Cardiac septum (tissue), 1 donor: ENCODE measurements at places on chromosomes 1 and 21. TPM values are rescaled to one million over a fixed set of nuclear protein-coding genes. Genes with fewer than 3 reads are reported as not detected.
A peak's percentile ranks its signal among the peaks of the same experiment; 100 is the strongest.

The CHIT1 gene
- total RNA-seq, result not detected

The ANKRD65 gene
- 1.8 TPM for total RNA-seq

The ZNF683 gene
- not detected for total RNA-seq

The SLC22A15 gene
- 9.8 TPM for total RNA-seq

The GJA5 gene
- total RNA-seq, result 9.9 TPM

The NSL1 gene
- total RNA-seq, result 27.0 TPM

The FLG2 gene
- total RNA-seq, result not detected

The CACNA1E gene
- 0.24 TPM for total RNA-seq

DNA sequence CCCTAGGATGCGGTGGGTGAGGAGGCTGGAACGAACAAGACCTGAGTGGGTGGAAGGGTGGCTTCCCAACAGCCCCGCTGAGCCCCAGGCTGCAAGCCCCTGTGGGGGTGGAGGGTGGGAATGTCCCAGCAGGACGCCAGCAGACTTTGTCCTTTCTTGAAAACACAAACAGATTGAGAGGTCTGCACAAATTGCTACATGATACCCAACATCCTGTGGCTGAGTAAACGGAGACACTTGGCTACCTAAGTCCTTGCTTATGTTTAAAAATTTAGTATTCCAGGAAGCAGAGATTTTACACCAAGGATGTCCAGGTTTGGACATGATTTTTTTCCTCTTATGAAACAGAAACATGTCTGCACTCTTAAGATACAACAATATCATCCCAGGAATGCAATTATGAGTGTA, 11.8 kb upstream of the F3 start:
- no peak for DNase-seq

DNA sequence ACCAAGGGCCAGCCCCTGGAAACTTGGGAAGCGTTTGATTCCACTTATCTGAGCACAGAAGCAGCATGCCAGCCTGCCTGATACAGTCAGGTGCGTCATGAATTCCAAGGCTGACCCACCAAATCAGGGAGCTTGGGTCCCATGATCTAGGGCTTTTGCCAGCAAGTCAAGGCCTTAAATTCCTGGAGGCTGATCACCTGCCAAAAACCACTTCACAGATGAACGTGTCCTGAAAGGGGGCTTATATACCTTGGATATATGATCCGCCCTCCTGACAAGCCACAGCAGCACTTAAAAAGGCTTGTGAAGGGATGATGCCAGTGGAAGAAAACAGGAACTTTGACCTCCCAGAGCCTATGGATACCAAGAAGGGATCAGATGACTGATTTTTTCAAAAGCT, 24.0 kb upstream of the CLIC6 start:
- DNase-seq, result no peak

- no peak for DNase-seq
These were observed 42.5 kb upstream of the C1orf174 start for GRCh38 chr1:3942416-3943122.

- DNase-seq, result no peak
These were observed 250.0 kb upstream of the ADGRL2 start for GRCh38 chr1:81550753-81551152.

DNA sequence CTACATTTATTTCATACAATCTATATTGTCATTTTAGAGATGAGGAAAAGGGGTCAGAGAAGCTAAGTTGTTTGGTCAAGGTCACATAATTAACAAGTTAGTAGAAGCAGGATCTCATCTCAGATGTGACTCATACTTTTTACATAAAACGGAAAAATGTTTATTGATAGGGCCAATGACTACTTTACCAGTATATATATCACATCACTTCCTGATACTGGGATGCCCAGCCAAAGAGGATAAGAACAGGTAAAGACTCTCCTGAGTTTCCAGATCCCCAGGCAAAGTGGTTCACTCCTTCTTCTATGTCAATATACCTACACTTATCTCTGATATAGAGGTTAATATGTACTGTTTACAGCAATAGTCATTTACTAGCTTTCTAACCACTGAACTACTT, 21.0 kb downstream of the YIPF1 start:
- DNase-seq, result no peak

GRCh38 chr1:216749232-216749631, 26.0 kb upstream of the ESRRG start:
- no peak for DNase-seq

DNA sequence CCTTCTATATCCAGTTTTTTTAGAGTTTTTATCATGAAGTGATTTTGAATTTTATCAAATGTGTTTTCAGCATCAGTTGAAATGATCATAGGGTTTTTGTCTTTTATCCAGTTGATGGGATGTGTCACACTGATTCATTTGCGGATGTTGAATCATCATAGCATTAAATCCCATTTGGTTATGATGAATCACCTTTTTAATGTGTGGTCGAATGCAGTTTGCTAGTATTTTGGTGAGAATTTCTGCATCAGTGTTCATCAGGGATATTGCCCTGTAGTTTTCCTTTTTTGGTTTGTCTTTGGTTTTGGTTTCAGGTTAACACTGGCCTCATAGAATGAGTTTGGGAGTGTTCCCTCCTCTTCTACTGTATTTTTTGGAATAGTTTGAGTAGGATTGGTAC, 80.3 kb downstream of the DIRAS3 start:
- DNase-seq, result no peak

- DNase-seq, result no peak
These were observed 11.3 kb downstream of the MRAP start for GRCh38 chr21:32309906-32310460.

GRCh38 chr1:223425550-223425949, 32.3 kb downstream of the CCDC185 start:
- DNase-seq, result no peak

GRCh38 chr1:213650603-213651002, 337.2 kb upstream of the PROX1 start:
- DNase-seq, result no peak

DNA sequence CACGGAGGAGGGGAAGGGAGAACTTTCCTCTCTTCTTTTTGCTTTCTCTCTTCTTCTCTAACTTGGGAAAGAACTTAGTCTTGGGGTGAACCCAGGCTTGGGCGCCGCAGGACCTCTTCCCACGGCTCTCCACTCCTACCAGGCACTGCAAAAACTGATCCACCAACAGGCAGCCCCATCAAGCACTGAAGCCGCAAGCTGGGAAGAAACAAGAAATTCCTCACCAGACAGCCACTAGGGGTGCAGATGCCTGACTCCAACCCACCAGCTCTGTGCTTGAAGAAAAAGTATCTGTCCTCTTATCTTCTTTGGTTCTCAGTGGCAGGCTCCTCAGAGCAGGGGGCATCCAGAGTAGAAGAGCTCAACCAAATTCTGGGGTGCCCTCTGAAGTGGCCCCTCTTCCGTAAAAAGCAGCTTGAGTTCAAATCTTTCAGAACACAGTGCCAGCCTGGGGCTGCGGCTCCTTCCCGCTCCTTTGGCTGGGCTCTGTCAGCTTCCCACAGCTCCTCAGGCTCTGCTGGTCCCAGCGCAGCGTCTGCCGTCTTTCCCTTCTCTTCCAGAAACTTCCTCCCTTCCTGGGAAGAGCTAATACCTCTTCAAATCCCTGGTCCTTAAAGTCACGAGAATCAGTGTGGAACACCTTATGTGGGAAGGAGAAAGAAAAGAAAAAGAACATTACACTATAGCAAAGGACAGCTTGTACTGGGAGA, 2.4 kb downstream of the SLC41A1 start:
- DNase-seq, result no peak

DNA sequence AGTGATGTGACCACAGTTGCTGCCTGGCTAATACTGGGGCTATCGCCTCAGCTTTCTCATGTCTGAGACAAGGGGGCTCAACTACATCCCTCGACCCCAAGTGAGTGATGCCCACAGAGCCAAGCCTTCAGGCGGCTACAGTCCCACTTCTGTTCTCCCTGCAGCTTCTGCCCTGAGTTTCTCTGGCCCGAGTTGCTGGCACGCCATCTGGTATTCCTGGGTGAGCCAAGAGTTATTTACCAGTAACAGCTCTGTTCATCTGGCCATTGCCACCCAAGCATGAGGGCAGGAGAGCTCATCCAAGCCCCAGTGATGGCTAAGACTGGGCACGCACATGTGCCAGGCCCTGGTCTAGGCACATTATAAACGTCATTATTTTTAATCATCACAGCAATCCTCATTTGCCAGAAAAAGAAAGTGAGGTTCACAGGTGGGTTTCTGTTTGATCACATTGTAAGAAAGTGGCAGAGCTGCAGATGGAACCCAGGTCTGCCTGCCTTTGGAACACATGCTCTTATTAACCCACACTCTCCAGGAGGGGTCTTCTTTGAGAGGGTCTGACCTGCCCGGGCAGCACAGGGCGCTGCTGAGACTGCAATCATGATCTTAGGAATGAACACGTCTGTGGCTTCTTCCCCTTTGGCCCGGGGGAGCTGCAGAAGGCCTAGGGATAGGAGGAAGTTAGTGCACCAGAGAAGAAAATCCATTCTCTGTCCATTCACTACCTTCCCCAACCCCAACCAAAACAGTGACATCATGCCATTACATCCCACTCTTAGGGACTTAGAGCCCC, 27.5 kb downstream of the KCND3 start:
- DNase-seq, result no peak

GRCh38 chr1:88877382-88877825, 14.0 kb downstream of the GTF2B start:
- DNase-seq, result no peak

GRCh38 chr1:17829579-17829978, 74.4 kb downstream of the ACTL8 start:
- peak; percentile 86 for DNase-seq

GRCh38 chr1:230163719-230164118, 96.7 kb downstream of the GALNT2 start:
- DNase-seq, result no peak

GRCh38 chr1:76187436-76187835, 112.9 kb downstream of the ST6GALNAC3 start:
- no peak for DNase-seq

DNA sequence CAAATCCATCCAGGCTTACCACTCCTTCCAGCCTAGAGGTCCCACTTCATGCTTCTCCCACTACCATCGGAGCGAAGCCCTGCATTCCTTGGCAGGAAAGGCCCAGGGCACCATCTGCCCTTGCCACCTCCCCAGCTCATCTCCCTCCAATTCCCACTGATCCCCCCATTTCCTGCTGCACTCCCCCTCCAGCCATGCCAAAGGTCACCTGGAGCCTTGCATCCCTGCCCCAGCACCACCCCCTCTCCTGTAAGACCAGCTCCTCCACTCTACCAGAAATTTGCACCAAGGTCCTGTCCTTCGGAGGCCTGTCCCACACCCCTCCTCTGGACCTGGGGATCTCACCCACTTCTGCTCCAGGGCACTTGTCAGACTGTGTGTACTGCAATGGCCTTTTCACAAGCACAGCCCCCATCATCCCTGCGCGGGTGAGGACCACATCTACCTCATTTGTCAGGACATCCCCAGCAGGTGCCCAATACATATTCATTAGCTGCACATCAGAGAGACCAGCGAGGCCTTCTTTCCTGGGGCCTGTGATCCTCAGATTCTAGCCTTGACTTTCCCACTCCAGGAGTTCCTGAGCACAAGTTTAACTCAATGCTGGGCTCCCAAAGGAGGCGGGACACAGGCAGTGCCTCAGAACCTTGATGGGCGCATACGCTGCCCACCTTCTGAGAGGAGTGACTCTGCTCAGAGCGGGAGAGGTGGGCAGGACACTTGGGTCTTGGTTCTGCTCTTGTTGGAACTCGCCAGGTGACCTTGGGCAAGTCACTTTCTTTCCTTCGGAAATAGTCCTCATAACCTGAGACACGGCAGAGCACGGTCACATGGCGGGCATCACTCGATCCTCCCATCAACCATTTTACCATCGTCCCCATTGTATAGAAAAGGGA, 49.9 kb upstream of the EDN2 start:
- peak; percentile 49 for DNase-seq

- no peak for DNase-seq
These were observed 38.9 kb downstream of the ARHGEF11 start for GRCh38 chr1:157006676-157007075.
